ENCODE measurements at places on chromosomes 13 and 19. TPM values are rescaled to one million over a fixed set of nuclear protein-coding genes. Genes with fewer than 3 reads are reported as not detected.

The FAM187B gene
- not detected for total RNA-seq

The RASAL3 gene
- total RNA-seq = 63.2 TPM

The MIR17HG gene
- total RNA-seq = 12.9 TPM

The BCL3 gene
- total RNA-seq = 92.5 TPM

The FLT1 gene
- 21.9 TPM for total RNA-seq

DNA sequence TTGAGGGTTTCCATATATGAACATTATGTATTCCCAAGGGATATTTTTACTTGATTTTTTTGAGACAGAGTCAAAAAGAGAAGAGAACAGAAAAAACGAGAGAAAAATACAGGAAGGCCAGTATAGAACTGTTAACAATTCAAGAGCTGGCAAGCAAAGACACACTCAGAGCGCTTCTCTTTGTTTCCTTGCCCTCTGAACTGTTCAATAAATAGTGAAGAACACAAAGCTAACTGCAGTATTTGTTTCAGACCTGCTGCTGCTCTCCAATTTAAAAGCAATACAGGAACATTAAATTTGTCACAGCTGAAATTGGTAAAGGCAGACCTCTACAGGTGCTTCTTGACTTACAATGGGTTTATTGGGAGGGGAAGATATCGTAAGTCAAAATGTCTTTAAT lies 14.0 kb upstream of the NEK3 start:
- DNase-seq = no peak

DNA sequence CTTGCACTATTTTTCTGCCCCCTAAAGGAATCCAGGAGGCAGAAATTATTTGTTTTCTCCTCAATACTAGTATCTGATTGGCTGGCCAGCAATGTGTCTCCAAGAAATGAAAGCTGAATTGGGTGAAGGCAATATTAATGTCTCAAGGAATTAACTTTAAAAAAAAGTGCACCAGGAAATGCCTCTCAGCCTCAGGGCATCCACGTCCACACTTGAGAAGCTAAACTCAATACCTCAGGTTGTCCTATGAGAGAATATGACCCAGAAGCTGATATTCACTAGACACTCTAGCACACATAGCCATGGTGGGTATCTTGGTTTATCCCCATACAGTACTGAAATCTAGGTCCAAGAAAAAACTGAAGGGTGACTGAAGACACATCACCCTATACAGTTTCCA lies 2.1 kb downstream of the ZNF91 start:
- no peak for DNase-seq

GRCh38 chr13:113663934-113664333 lies 3.1 kb upstream of the GRK1 start:
- DNase-seq = peak; percentile 0

GRCh38 chr13:89199138-89199537 lies 1528.0 kb downstream of the SLITRK5 start:
- DNase-seq = no peak

- DNase-seq = no peak
Measured at GRCh38 chr19:7677669-7678311, 900 bp downstream of the MCEMP1 start.

- no peak for DNase-seq
Measured at GRCh38 chr19:27745978-27746542, 1466.9 kb downstream of the UQCRFS1 start.

DNA sequence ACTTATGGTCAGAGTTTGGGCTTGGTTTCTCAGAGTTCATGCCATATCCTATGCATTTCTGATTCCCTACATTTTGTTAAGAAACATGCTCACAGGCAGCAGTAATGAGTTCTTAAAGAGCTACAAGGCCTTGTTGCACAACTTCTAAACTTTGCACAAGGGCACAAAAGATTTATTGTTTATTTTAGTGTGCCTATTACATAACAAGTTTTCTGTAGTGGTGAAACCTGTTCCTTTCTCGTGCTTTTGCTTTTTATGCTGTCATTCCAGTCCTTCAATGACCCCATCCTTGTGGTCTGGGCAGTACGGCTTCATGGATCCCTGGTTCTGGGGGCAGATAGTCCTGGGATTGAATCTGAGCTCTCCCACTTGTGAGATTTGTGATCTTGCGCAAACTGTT lies 17.8 kb downstream of the ZNF507 start:
- no peak for DNase-seq

GRCh38 chr13:67632590-67632989 lies 402.5 kb upstream of the PCDH9 start:
- no peak for DNase-seq

GRCh38 chr13:20952838-20953237 lies 50.3 kb upstream of the XPO4 start:
- DNase-seq = no peak

- no peak for DNase-seq
Measured at GRCh38 chr19:23698711-23699520, 11.9 kb upstream of the ZNF675 start.

DNA sequence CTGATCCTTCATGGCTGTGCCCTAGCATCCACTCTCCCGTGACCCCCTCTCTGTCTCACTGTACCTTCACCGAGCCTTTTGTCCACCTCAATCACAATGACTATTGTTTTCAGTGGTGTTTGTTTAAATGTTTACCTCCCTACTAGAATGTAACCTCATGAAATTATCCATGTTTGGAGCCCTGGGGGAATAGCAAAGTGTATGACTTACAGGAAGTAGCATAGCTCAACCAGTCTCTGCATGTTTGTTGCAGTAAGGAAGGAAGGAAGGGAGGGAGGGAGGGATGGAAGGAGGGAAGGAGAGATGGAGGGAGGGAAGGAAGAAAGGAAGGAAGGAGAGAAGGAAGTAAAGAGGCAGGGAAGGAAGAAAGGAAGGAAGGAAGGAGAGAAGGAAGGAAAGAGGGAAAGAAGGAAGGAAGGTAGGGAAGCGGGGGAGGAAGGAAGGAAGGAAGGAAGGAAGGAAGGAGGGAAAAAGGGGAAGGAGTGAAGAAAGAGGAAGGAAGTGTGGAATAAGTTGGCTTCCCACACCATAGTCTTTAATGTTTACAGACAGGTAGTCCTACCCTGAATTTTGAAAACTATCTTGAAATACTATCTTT lies 421.4 kb downstream of the COG6 start:
- DNase-seq = no peak

DNA sequence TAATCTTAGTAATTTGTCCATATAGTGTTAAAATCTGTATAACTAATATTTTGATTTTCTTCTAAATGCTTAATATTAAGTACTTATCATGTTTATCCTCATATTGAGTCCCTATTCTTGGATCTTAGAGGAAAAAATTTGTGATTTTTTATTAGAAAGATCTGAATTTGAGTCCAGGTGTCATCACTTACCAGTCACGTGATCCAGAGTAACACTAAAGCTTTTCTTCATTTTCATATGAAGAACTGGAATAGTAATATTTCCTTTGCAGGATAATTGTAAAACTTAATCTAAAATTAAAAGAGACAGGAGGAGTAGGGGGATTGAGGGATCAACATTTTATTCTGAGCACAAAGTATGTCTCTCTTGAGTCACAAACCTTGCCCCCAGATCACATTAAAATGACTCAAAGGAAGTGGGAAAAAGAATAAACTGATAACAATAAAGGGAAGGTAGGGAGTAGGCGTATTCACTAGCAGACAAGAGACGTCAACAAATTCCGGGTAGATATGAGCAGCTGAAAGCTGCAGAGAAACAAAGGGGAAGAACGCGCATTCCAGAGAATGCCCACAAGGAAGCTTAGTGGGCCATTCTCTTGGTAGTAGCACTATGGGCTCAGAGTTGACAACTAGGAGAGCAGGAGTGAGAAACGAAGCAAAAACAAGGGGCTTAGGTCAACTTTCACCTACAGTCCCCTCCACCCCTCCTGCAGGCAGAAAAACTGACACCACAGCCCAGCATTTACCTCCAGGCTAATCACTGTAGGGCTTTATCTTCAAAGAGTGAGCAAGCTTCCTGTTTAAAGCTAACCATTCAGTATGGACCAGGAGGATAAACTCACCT lies 123.1 kb downstream of the SPRY2 start:
- DNase-seq = no peak

DNA sequence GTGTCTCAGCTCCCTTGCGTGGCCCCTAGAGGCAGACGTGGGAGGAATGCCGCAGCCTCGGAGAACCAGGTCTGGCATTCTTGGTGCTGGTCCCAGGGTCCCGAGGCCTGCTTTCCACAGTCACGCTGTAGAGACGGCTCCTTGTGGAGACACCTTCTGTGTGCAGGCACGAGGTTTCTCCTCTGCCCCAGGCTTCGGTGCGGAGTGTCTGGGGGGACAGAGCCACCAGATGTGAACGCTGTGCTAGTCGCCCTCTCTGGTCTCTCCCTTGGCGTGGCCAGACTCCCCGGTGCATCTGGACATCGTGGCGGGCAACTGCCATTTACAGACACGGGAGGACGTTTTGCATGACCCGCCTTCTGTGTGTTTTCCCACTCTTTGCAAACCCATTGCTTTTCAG lies 7.5 kb upstream of the TMEM255B start:
- DNase-seq = no peak

DNA sequence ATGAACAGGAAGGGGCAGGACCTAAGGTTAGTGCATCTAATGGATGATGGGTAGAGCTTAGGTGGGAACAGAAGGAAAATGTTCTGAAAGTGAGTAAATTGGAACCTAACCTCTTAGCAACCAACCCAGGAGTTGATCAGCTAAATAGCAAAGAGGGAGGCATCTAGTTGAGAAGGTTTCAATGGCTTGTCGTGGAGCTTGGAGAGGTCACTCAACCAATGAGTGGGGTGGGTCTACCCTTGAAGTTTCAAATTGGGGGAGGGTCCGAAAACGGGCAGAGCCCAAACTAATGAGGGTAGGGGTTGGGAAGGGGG lies 5.7 kb upstream of the SHKBP1 start:
- DNase-seq = no peak

GRCh38 chr19:58394821-58395219 lies 636 bp upstream of the RNF225 start:
- no peak for DNase-seq

- DNase-seq = no peak
Measured at GRCh38 chr13:109628251-109628699, 158.1 kb downstream of the IRS2 start.
